Stimulated activated CD4-positive, alpha-beta T cell treated with anti-CD3 and anti-CD28 coated beads, Interleukin-2, amount 100 ng/mL, for 24 hours (primary cell): ENCODE measurements at places on chromosomes 16 and 17.
A peak's percentile ranks its signal among the peaks of the same experiment; 100 is the strongest.

- no peak for DNase-seq
Measured at GRCh38 chr17:65711671-65712276, 150.3 kb upstream of the AXIN2 start.

GRCh38 chr17:36602030-36602748 is 806 bp downstream of the MRM1 start:
- peak; percentile 27 for DNase-seq

DNA sequence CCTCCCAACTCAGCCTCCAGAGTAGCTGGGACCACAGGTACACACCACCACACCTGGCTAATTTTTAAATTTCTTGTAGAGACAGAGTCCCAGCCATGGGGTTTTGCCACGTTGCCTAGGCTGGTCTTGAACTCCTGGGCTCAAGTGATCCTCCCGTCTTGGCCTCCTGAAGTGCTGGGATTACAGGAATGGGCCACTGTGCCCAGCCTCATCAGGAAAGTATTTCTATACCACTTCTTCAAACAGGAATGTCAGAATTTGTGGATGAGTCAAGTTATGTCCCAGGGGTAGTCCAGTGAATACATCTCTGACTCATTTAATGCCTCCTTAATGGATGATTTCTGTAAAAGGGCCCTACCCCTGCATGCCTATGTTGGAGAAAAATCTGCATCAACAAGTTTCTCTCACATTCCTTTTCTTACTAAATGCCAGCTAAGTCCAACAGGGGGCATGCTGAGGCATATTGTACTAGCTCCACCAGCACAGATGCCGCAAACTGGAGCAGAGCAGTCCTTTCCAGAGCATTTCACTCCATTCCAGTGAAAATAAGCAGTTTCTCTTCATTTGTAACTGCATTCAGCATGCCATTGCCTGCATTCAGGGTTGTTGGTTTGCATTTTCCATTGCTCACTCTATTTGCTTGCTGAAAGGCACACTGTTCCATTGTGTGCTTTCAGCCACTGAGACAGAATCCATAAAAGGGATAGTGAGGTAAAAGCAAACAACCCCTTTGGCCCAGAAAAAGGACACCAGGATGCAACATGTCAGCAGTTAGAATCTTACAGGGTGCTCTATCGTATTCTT is 5.3 kb upstream of the CAVIN1 start:
- peak; percentile 42 for DNase-seq

- no peak for DNase-seq
Measured at GRCh38 chr16:78987666-78988065, 612.9 kb downstream of the MAF start.

GRCh38 chr16:2964475-2965336 is 631 bp downstream of the KREMEN2 start:
- DNase-seq = peak; percentile 75

- no peak for DNase-seq
Measured at GRCh38 chr17:46097497-46097896, 95.7 kb downstream of the KANSL1 start.

DNA sequence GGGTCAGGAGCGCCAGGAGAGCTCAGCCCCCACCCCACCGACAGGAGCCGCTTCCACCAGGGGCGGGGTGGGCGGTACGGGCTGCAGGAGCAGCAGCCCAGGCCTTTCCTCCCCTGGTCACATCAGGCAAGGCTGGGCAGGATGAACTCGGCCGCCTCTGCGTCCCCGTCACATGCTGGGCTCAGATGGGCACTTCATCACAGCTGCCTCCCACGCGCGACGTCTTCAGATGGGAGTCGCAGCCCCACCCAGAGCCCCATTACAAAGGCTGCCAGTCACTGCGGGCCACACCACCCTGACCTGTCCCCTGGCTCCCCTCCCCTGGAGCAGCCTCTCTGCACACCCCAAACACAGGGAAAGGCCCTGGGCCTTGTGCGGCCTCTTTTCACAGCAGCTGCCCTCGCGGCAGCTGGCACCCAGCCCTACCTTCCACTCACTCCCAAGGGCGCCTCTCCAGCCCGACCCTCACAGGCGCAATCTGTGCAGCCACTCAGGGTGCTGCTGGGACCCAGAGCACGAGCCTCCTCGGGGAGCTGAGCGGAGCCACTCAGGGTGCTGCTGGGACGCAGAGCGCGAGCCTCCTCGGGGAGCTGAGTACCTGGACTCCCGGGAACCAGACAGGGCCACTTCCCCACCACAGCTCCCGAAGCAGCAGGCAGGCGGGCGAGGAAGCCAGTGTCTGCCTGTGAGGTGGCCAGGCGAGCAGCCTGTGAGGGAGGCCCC is 4.7 kb downstream of the ZNF598 start:
- no peak for DNase-seq

- DNase-seq = no peak
Measured at GRCh38 chr17:58965221-58965620, 141.5 kb downstream of the TRIM37 start.

GRCh38 chr17:9912121-9913099 is 7.3 kb upstream of the RCVRN start:
- DNase-seq = no peak

DNA sequence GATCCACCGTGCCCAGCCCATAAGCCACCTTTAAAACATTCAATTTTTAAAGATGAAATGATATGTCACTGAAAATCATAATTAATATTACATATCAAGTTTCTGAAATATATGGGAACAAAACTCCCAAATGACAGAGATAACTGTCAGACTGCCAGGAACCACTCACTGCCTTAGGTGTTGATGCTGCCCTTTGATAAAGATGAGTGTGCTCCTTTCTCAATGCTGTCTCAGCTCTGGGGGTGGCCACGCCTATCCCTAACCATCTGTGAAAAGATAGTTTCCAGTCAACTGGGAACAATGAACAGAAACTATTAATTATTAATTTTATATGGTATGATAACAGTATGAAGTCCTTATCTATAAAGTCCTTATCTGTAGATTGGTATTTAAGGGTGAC is 177.7 kb downstream of the MYO1D start:
- no peak for DNase-seq

- DNase-seq = no peak
Measured at GRCh38 chr16:55324285-55325079, 479 bp downstream of the IRX6 start.

DNA sequence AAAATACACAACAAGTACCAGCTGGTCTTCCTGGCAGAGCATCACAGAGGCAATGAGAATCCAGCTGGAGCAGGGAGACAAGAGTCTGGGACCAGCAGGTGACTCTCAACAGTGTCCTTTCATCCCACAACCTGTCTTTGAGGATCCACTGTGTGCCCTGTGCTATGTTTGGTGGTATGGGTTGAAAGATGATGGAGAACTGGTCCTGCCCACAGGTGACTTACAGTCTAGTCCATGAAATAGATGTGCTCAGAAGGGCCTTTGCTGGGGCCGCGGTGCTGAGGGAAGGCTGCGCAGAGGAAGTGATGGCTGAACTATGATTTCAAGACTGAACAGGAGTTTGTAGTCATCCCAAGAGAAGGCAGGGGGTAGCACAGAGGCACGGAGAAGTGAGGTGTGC is 17.9 kb downstream of the WNT3 start:
- DNase-seq = no peak

DNA sequence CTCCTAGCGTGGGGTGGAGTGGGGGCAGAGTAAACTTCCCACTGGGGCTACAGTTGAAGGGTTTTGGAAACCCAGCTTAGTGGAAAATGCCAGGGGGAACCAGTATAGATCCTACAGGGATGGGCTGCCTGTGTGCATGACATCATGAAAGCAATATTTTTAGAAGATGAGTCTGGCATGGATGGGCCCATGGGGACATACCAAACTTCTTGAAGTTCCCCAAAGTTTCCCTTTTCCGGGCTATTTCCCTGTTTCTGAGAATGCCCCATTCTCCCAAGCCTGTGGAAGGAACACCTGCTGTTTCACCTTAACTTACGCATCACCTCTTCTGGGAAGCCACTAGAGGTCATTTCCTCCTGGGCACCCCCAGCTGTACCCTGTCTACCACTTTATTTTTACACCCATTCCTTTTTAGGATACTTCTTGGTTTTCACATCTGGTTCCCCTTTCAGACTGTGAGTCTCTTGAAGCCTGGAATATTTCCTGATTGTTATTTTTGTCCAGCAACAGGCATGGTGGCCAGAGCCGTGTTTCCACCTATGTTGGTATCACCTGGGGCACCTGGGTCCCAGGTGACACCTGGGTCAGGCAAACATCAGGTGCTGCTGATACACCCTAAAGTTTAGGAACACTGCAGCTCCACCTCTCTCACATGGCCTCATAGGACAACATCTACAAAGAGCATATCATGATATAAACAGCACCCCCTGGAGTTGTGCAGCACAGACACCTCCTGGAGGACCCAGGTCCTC is 9.8 kb downstream of the SOCS3 start:
- DNase-seq = no peak

- DNase-seq = no peak
Measured at GRCh38 chr16:31386157-31386984, 6.8 kb upstream of the ITGAD start.

- DNase-seq = no peak
Measured at GRCh38 chr17:4597975-4598374, 13.6 kb downstream of the SMTNL2 start.

DNA sequence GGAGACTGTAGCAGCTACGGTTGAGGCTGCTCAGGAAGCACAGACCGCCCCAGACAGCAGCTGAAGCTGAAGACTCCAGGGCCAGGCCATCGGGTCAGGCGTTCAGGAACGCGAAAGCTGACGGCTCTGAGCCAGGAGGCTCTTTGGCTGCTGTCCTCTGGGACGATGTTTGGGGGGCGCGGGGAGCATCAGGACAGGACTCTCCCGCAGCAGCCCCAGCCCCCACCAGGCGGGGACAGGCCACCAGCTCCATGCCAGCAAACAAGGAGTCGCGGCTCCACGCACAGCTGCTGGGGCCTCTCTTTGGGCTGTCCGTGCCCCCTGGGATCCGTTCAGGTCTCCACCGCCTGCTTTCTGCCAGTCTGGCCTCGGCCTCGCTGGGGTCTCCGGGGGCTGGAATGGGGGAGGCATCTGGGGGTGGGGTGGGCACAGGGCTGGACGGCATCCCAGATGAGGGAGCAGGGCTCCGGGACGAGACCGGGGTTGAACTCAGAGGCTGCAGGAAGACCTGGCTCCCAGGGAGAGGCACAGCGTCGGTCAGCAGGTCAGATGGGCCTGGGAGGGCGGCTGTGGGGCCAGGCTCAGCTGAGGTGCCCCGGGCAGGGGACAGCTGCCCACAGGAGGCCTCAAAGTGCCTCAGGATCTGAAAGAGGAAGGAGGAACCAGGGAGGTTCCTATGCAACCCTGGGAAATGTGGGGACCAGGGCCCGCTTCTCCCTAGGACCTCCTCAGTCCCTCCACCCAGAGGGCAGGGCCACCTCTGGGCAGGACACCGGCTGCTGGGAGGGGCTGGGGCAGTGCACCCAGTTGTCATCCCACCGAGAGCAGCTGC is 6.3 kb upstream of the CEP131 start:
- no peak for DNase-seq

DNA sequence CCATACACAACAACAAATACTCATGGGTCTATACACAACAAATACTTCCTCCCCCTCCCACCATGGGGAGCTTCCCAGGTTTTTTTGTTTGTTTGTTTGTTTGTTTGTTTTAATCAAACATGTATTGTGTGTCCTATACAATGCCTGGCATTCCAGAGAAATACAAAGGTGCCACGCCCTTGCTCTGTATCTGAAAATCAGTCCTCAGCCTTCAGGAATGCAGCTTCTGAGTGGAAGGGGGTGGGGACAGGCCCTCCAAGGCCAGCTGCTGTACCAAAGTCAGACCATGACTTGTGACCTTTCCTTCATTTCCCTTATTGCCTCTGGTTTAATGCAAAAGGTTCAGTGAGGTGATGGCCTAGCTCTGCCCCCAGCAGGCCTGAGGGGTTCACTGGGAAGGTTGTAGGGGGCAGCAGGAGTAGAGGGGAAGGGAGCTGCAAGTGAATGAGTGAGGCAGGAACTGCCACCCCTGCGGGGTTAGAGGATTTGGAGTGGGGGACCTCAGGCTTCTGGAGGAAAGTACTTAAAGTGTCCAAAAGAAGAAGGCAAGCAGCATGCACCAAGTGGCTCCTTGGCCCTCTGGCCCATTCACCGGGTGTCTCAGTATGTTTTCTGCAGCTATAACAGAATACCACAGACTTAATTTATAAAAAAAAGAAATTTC is 105.2 kb downstream of the CLEC16A start:
- DNase-seq = no peak

DNA sequence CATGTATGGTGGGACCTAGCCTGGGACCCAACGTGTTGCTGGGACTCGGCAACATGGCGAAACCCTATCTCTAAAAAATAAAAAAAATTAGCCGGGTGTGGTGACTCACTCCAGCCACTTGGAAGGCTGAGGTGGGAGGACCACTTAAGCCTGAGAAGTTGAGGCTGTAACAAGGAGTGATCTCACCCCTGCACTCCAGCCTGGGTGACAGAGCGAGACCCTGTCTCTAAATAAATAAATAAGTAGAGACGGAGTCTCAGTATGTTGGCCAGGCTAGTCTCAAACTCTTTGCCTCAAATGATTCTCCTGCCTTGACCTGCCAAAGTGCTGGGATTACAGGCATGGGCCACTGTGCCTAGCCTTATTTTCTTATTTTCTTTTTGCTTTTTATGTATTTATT is 10.1 kb upstream of the CNP start:
- no peak for DNase-seq

GRCh38 chr16:10383626-10384025 is 2.2 kb upstream of the ATF7IP2 start:
- DNase-seq = no peak

- peak; percentile 58 for DNase-seq
Measured at GRCh38 chr17:63446753-63447470, 806 bp upstream of the CYB561 start.

GRCh38 chr16:87924811-87925670 is 11.3 kb downstream of the CA5A start:
- DNase-seq = no peak

- DNase-seq = no peak
Measured at GRCh38 chr16:56195151-56195550, 3.9 kb downstream of the GNAO1 start.
